ENCODE measurements at places on chromosomes 2 and 18.
A peak's percentile ranks its signal among the peaks of the same experiment; 100 is the strongest.

DNA sequence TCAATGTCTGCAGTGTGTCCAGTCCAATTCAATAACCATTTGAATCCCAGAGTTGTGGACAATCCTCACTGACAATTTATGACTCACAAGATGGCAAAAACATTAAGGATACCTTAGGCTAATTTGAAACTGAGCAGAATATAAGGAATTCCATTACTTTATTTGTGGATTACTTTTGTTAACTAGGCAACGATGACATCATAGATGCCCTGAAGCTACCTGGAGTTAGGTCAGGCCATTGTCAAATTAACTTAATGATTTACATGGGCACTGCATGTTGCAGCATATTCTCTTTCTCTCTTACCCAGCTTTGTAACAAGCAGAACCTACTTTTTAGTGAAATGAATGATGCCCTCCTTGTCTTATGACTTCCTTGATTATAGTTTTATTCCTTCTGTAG, 100.0 kb upstream of the CDCA7 start:
- DNase-seq = no peak

DNA sequence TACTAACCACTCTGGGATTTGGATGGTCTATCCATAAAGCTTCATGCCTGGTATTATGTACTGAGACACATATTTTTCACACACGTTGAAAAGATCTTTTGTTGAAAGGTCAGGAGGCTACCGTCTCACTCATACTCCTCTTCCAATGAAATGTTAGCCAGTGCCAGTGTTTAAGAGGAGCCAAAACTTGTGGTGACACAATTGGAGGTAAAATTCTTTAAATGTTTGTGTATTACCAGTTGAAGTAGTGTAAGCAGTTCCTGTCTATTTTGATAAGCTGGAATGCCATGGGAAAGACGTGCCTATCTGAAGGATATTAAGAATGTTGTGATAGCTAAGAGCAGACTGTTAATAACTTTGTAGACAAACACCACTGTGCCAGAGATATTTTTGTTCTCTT, 32.1 kb downstream of the MARCHF7 start:
- DNase-seq = no peak

DNA sequence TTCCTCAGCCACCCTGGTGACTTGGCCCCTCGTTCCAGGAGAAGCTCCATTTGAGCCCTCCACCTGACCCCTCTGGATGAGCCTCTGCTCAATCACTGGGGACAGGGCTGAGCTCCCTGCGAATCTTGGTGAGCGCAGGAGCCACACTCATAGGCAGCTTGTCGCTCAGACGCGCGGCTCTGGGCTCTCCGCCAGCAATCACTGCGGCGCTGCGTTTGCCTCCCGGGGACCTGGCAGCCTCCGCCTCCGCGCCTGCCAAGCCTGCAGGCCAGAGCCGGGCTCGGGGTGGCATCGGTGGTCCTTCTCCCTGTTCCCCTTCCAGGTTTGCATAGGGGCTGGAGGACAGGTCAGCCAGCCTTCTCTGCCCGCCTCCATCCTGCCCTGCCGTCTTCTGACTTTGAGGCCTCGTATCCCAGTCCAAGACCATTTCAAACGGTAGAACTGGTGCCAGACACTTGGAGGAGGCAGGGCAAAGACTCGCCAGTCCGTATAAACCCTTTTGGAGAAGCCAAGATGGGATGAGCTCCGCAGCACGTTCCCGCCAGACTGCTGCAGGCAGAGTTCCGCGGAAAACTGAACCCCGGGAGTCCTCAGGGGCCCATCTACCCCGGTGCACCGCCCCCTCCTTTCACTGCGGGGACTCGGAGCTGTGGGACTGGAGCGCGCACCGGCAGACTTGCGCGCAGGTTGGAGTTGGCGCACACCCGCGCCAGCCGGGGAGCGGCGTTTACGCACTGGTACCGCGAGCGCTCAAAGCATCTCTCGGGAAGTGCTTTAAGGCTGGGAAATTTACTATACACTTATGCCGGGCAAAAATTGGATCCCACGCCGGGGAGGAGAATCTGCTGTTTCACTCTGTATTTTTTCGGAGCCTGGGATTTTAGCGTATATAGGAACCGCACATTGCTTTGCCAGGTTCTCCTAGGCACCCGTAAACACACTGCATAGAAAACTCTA, 1.1 kb upstream of the TACR1 start:
- DNase-seq = peak; percentile 62

GRCh38 chr2:175063741-175064140, 58.6 kb upstream of the CHN1 start:
- DNase-seq = no peak

DNA sequence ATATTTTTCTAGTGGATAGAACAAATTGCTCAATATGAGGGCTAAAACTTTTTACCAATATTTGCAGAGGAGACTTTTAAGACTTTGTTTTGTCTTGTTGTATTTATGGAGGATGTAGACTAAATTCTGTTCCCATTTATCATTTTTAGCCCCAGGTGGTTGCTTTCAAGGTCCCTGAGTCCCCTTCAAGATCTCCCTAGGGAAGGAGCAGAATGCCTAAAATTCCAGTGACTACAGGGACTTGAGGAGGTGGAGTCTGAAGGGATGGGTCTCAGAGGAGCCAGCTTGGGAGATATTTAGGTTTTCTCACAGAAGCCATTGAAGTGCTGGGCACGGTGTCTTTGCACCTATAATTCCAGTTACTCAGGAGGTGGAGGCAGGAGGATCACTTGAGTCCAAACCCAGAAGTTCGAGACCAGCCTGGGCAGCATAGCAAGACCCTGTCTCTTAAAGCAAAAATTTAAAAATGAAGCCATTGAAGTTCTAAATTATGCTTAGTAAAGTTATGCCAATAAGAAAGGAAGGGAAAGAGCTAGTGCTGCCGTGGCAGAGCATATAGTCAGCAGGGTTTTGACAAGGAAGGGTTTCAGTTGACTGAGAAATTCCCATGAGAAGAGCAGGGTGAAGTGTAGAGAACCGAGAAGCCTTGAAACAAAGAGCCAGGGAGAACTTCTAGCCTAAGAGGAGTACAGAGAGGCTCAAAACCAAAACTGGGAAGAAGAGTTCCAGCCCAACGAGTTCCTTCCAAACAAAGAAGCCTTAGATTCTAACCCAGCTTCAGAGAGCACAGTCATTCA, 43.4 kb downstream of the COMMD1 start:
- no peak for DNase-seq

GRCh38 chr18:78642296-78642951, 337.2 kb upstream of the SALL3 start:
- no peak for DNase-seq

GRCh38 chr2:62501794-62502500, 4.0 kb downstream of the TMEM17 start:
- no peak for DNase-seq

- no peak for DNase-seq
Measured at GRCh38 chr2:229050133-229050532, 221.0 kb downstream of the PID1 start.

- no peak for DNase-seq
Measured at GRCh38 chr2:96623116-96623515, 15.0 kb downstream of the KANSL3 start.

DNA sequence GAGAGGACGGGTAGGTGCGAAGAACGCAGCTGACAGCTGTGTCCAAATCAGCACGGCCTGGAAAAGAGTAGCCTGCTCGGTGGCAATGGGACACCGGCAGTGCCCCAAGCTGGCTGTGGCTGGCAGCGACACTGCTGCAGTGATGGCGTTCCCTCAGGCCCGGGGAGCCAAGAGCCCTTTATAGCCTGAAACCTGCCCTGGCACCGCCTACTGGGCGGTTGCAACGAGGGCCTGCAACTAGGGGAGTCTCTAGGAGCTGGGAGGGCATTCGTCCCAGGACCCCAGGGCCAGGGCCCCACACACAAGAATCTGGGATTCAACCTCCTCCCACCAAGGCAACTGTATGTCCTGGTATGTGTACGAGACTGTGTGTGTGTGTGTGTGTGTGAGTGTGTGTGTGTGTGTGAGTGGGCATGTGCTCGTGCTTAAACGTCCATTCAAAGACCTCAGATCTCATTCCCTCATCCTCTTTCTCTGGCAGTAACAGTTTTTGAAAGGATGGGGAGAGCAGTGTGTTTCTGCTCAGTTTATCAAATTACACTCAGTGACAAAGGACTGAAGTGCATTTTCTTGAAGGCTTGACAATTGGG, 6.8 kb upstream of the CYP26B1 start:
- no peak for DNase-seq

DNA sequence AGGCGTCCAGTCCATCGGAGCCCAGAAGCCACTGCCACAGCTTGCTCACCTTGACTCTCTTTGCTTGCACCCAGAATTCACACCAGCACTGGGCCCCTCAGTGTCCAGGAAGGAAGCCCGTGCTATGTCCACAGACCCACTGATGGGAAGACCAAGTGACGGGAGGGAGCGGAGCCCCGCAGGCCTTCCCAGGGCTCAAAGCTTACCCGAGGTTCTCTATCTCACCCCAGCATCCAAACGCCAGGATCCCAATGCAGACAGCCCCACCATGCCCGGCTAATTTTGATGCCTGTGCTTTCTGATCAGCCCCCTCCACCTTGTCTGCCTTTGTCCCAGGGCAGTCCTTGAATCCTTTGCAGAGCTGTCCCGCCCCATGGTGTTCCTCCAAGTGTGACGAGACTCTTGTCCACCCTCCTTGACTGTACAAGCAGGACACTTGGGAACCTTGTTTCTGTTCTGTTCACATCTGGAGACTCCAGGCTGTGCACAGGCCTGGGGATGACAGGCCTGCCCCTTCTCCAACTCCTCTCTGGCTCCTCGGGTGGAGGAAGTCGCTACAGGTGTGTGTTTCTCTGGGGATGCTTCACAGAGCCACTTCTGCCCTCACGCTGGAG, 12.0 kb downstream of the NPPC start:
- no peak for DNase-seq

GRCh38 chr2:26174691-26175465, 2.0 kb downstream of the GAREM2 start:
- DNase-seq = no peak

DNA sequence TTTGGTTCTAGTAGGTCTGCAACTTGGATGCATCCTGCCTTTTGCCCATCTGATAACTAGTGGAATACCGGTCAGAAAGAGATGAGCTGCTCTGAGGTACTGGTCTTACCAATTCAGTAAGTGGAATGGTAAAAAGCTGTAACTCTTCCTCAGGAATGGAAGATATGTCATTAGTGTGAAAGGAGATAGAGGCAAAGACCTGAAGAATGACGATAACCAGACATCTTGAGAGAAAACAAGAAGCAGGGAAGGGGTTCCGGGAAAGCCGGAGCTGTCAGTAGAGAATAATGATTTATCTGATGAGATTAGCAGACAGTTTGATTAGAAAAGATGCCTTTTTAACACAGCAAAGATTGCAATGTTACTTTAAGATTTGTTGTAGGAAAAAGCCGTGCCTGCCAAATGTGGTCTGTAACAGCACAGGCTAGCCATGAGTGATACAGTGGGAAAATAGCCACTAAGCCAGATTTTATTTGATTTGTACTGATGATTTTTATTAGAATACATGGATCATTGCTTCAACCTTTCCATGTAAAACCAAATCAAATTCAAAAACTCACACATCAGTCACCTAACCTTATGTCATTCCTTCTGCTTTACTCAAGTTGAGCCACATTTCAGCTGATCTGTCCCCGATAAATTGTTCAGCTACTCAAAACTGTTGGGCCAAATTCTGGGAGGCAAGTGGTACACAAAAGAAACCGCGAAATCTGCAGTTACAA, 110.0 kb downstream of the TCF4 start:
- no peak for DNase-seq

DNA sequence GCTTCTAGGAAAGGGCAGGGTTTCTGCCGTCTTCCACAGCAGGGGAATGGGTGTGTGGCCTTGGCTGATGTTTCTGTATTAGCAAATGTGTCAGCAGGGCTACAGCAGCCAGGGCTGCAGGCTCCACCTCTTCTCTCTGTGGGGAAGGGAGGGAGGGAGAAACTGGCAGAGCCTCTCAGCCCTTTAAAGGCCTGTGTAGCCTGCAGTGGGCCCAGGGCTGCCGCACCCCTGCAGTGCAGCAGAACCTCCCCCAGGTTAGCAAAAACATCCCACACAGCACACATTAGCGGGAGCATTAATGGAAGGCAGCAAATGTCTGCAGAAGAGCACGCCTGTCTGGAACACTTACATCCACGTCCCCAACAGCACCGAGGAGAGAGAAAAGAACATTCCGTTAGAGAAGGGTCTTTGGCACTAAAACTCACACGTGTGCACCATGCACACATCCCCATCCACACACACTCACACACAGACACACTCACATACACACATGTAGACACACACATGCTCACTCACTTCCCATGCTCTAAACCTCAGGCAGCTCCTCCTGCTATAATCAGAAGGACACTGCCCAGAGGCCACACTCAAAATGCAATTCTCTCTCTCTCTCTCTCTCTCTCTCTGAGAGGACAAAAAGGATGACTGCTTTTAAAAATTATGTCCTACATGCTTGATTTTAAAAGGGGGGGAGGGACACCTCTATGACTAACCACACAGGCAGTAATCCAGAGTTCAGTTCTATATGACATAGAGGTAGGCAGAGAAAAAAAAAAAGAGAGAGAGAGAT, 24.1 kb downstream of the MRPL35 start:
- DNase-seq = peak; percentile 81

DNA sequence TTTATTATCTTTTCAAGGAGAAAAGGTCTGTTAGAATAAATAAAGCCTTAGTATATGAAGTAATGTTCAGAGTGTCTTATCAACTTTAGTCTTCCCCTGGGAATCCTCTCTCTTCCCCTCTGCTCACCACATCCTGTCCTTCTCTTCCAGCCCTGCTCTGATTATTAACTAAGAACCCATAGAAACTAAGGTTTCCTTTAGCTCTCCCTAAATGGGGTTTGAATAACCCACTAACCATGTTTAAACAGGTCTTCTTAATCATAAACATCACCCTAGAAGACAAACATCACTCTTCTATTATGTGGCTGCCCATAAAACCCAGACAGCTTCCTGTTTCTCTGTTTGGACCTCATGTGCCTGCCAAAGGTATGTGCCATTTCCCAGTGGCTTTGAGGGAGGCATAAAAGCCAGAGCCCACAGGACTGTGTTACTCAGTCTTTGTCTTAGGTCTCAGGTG, 50.1 kb downstream of the SLC14A1 start:
- DNase-seq = no peak

DNA sequence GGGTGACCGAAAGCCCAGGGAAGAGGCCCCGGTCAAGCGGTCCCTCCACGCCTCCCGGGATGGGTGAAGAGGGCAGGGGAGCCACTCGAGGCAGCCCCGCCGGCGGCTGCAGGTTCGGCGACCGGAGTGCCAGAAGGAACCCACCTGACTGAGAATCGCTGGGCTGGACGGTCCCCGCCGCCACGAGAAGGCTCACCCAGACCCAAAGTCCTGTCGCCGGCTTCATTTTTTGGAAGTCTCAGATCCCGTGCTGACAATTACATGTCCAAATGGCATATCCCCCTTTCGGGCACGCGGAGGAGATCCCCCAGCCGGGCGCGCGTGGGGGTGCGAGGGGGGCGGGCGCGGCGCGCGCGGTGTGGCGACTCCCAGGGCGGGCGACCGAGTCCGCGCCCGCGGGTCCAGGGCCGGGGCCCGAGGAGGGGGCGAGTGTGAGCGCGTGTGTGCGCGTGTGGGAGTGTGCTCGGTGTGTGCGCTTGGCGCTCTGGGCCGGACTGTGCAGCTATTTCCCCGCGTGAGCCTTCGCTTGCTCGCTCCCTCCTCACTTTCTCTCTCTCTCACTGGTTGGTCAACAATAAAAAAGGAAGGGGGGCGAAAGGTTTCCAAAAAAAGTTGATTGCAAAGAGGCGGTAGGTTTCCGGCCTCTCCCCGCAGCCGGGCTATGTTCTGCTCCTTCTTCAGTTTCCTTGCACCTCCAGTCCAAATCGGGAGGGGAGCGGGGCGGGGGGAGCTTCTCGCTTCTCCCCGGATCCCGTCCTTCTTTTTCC, at the start of gene ERBB4:
ERBB4 (minus strand) TSS at position 498 of the 767 bp plus-strand sequence; CDS start at position 226, 272 bp downstream.
- DNase-seq = peak; percentile 20

GRCh38 chr2:183284606-183285005, 160.4 kb downstream of the NUP35 start:
- DNase-seq = no peak

- DNase-seq = no peak
Measured at GRCh38 chr2:233369897-233370685, 15.8 kb downstream of the DGKD start.

Data from Ammon's horn (tissue), 1 donor.